ENCODE measurements at places on chromosomes 4 and X.

GRCh38 chrX:10525381-10526120 lies 94.8 kb downstream of the MID1 start:
- DNase-seq = no peak

GRCh38 chr4:36330796-36331195 lies 49.4 kb downstream of the DTHD1 start:
- DNase-seq = no peak

DNA sequence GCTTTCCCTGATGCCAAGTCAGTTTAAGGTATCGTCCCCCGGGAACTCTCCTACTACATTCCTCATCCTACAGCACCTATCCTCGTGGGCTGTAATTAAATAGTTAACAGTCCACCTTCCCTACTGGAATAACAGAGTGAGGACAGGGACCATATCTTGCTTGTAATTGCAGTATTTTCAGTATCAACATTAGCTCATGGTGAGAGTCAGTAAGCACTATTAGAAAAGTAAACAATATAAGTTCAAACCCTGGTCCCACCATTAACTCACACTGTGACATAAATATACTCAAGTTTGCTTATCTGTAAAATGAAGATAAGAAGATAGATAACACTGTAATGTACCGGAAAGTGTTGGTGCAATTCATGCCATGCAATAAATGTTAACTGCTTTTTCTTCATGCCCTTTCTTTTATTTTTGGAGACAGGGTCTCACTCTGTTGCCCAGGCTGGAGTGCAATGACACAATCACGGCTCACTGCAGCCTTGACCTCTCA lies 61.3 kb downstream of the SH3RF1 start:
- DNase-seq = no peak

GRCh38 chr4:6331018-6331417 lies 61.4 kb downstream of the WFS1 start:
- peak; percentile 16 for DNase-seq

- DNase-seq = peak; percentile 11
Observed at GRCh38 chr4:25180524-25181131, 20.4 kb upstream of the SEPSECS start.

- no peak for DNase-seq
Observed at GRCh38 chr4:7941111-7941964, 1.7 kb upstream of the AFAP1 start.

GRCh38 chrX:56728752-56729151 lies 291 bp upstream of the NBDY start:
- DNase-seq = peak; percentile 15

GRCh38 chrX:56233682-56234081 lies 1.5 kb downstream of the KLF8 start:
- DNase-seq = no peak

DNA sequence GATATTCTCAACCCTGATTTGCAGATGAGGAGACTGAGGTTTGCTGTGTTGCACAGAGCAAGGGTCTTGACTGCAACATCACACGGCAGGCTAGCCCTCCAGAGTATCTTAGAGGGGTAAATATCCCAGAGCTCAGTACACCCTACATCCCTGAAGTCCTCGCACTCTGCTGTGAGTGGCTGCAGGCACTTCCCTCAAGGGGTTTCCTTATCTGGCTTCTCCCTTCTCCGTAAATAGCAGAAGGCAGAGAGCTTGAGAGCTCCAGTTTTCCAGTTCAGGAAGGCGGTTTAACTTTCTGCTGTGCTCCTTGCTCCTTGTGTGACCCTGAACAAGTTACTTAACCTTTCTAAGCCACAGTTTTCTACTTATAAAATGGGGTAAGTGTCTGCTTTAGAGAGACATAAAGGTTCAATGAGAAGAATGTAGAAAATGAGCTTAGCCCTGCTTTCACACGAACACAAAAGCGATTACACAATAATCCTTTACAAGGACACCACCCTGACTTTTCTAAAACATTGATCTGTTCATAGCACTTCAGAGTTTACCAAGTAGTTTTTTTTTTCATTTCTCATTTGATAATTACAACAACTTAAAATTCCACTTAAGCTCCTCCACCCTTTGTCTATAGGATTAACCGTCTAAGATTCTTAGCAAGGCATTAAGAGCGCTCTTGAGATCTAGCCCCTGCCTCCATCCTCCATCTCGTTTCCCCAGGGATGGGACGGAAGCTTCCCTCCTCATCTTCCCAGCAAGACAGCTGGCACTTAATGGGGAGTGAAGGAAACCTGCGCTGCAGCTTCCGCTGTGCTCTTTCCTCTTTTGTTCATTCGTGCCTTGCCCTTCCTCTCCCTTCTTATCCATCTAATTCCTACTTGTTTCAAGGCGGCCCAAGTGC lies 68.4 kb downstream of the TAPT1 start:
- no peak for DNase-seq

GRCh38 chr4:150385606-150386005 lies 196.3 kb upstream of the MAB21L2 start:
- DNase-seq = no peak

- DNase-seq = no peak
Observed at GRCh38 chr4:76365636-76366035, 55.3 kb downstream of the CCDC158 start.

DNA sequence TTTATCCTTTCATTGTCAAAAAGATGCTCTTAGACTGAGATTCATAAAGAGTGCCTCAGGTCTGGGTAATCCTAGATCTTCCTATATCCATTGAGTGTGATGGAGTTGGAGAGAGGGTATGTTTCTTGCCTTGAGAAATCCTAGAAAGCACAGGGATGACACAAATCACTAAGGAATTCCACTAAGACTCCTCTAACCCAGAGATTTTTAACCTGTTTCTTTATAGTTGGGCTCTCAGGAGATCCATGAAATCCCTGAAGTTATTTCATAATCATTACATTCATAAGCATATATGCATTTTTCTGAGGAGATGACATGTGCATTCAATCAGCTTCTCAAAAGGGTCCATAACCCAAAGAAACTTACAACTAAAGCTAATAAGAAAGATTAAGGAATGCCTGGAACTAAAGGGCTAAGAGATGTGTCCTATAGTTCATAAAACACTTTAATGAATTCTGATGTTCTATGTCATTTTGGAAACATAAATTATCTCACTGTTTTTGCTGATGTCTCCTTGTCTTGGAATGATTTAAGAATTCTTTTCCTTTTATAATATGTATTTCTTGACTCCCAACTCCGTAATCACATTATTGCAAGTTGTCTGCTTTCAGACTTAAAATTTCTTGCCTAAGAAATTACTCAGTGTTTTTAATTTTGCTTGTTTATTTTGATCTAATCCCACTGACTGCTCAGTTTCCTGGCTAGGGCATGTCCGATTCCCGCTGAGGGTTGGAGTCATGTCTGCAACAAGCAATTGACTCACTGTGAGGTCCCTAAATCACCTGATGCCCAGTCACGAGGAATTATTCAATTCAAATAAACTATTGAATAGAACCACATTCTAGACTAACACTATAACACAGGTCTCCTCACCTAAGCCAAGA lies 2.8 kb upstream of the AMTN start:
- DNase-seq = no peak

- DNase-seq = no peak
Observed at GRCh38 chr4:19791422-19792123, 460.1 kb upstream of the SLIT2 start.

DNA sequence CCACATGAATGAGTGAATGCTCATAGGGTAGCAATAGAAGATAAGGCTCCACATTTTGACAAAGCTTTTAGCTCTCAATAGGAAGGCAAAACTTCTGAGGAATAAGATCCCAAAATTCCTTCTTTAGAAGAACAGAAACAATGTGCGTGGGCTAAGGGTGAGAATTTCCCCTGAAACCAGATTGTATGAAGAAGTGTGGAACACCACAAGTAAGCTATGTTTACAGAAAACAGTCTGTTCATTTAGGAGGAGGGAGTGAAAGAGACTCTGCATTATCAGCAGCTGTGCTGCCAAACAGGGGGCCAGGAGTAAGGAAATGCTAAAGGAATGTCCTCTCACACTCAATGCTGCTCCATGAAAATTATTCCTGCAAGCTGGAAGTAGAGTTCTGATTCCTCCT lies 851.6 kb downstream of the CENPC start:
- DNase-seq = no peak

GRCh38 chrX:17025621-17026302 lies 79.3 kb downstream of the REPS2 start:
- no peak for DNase-seq

DNA sequence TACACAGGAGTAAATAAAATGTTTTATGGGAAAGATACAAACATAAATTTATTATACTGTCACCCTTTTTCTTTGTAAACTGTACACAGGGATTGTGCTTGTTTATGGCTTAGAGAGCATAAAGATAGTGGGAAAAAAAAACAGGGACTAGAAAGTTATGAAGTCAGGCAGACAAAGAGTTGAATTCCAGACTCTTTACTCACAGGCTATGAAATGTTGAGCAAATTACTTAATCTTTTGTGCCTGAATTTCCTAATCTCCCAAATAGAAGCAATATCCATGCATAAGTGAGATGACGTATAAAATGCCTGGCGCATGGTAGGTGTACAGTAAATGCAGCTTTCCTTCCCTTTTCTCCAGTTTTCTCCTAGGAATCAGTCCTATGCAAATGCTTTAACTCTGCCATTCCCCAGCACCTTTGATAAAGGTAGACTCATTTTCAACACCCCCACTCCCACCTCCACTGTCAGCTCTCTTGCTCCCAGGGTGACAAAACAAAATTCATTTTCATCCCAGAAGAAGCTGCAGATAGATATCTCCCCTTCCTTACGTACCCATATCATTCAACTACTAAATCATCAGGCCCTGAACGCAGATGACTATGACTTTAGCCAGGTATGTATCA lies 44.5 kb upstream of the BTC start:
- no peak for DNase-seq

DNA sequence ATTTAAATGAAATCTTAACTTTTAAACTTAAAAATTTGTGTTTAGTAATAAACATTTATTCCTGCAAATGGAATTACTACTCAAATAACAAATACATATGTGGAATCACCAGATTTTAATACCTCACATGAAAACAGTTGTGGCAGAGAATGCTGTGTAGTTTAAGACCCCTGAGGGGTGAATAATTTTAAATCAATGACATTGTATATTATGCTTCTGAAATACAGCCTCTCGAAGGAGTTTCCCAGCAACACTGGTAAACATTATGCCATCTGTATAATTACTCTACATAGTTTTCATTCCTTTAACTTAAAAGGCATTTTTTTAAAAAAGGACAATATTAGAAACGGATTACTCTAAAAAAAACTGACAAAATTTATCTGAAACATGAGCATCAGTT lies 2313.3 kb downstream of the ARAP2 start:
- DNase-seq = no peak

DNA sequence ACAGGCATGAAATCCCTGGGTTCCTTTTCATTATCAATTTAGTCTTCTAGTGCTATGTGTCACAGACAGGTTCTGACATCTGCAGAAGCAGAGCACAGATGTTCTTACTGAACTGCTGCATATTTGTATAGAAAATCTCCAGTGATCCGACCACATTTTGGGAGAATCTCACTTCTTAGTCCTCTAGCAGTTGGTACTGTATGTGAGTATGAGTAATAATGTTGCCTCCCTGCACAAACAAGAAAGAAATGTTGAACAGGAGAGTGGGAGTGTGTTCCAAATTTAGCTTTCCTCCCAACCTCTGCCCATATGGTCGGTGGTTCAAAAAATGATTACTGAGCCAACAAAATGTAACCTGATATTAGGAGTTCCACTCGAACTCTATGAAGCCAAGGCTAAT lies 165.3 kb upstream of the GPC4 start:
- no peak for DNase-seq

DNA sequence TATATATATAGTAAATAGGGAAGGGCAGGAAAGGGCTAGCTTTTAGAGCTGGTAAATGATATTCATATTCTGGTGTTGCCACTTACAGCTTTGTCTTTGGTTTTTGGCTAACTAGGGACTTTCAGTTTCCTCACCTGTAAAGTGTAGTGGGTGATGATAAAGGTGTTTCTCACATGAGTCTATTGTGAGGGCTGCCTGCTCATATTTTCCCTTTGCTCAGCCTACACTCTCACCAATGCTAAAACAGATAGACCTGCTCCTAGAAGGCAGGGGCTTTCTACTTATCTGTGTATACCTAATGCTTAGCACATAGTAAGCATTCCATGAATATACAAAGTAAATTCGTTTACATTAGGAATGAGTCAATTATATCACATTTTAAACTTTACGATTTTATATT lies 137.2 kb upstream of the HS3ST1 start:
- DNase-seq = no peak

DNA sequence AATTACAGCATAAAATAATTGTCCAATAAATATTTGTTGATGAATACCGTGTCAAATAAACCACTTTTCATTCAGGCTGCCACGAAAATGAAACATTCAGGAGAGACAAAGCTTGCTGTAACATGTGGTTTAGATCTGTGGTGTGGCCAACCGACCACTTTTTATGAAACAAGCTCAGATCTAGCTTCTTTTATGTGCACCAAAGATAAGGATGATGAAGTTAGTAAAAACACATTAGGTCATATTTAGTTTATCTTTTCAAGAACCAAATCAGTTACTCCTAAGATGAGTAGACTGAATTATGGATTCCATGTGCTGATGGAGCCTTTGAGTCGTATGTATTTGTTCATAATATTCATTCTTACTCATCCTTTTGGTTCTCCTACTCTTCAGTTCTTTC lies 35.8 kb downstream of the STOX2 start:
- DNase-seq = no peak

DNA sequence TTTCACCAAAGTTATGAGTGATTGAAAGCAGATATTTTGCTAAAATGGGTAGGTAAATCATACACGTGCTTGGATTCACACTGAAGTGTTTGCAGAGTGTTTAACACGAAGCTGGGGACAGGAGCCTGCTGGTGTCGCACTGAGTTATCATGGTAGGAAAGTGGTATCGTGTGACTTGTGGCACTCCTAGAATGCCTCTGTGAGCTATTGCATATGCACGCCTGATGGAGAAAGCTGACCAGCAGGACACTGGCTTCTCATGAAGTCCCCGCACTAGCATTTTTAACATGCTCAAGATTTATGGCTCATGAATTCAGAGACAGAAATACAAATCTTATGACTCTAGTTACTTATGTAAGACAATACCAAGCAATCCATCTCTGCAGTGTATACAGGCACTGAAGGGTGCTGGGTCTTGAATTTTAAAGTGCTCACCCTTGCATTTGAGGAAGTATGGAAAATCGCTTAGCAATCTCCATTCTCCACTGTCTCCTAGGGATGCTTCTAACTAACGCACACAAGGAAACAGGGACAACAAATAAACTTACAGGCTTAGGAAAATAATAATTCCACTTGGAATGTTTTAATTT lies 19.8 kb downstream of the VCX3B start:
- no peak for DNase-seq

DNA sequence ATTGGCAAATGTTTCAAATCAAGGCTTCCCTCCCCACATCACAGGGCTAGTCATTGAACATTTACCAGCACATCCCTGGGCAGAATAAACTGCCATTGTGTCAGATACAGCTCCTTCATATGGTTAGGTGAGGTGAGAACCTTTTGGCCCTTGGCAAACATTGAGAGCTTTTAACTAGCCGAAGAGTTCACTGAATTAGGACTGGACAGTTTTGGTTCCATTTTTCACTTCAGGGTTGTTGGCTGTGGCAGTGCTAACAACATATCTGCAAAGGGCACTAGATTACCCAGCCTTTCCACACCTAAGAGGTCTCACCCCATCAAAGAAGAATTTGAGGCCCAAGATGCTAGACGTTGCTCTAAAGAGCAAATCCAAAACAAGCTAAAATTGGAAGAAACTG lies 180.7 kb downstream of the GUCY2F start:
- no peak for DNase-seq
